ENCODE measurements at places on chromosomes 5 and 9.

DNA sequence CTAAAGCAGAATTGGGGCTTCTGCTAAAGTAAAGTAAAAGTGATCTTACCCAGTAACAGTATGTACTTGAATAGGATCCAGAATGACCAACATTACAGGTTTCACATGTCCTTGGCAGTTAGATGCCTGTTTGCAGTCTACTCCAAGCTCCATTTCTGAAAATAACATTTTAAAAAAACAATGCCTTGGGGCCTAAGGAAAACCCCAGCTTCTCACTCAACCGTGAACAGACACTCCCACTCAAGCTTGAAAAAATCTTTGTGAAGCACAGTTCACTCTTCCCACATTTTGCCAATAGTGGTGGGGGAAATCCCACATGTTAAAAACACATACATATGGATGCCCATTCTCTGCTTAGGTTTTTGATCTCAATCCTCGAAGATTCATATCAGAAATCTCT lies 304.1 kb downstream of the ARRDC3 start:
- no peak for DNase-seq

- DNase-seq, result peak; percentile 86
Measured at GRCh38 chr5:50711280-50711679, 44.8 kb downstream of the PARP8 start.

GRCh38 chr9:111975709-111976108 lies 79.1 kb downstream of the UGCG start:
- peak; percentile 10 for DNase-seq

DNA sequence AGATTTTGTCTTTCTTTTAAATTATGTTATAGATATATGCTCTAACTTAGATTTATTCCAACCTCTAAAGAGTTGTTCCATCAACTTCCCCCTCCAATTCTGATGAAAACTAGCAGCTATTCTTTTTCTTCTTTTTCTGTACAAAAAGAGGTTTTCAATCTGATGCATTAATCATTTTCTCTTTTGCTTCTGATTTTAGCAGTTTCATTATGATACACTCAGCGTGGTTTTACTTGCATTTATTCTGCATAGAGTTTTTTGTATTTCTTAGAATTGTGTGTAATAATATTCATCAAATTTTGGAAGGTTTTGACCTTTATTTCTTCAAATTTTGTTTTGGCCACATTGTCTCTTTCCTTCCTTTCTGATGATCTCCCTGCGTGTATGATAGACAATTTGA lies 968.1 kb upstream of the CDH18 start:
- no peak for DNase-seq

- DNase-seq, result peak; percentile 21
Measured at GRCh38 chr5:132020568-132021339, 9.3 kb upstream of the ACSL6 start.

GRCh38 chr5:150789943-150790611 lies 11.5 kb downstream of the SMIM3 start:
- peak; percentile 85 for DNase-seq

GRCh38 chr9:84751921-84752320 lies 82.4 kb downstream of the NTRK2 start:
- peak; percentile 45 for DNase-seq

- no peak for DNase-seq
Measured at GRCh38 chr9:133448487-133448972, 11.2 kb upstream of the CACFD1 start.

DNA sequence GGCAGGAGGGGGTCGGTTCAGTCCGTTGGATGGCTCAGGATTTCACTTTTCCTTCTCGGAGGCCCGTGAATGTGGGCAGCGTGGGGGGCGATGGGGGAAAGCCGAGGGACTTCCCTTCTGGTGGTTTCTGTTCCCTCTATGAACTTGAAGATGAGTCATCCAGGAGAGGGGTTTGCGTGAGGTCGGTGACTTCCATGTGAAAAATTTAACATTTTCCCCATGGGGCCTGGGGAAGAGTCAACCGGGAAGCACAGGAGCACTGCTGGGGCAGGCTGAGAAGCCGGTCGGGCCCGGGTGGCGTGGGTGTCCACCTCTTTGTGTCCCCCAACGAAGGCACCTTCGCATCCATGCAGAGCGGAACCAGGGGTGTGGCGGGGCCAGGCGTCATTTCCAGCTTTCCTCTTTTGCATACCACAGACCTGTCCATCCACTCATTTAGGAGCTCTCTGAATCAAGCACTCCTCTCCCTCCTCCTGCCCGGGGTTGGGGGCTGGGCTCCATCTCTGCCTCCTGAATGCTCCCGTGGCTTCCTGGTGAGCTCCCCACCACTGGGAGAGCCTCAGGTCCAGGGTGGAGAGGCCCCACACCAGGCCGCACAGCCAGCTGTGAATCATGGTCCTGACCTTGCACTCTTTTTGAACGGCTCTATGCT lies 68.4 kb downstream of the ANKRD33B start:
- DNase-seq, result peak; percentile 80

- DNase-seq, result no peak
Measured at GRCh38 chr5:130545291-130545690, 619.8 kb downstream of the HINT1 start.

GRCh38 chr9:133113163-133113948 lies 7.7 kb downstream of the RALGDS start:
- peak; percentile 43 for DNase-seq

DNA sequence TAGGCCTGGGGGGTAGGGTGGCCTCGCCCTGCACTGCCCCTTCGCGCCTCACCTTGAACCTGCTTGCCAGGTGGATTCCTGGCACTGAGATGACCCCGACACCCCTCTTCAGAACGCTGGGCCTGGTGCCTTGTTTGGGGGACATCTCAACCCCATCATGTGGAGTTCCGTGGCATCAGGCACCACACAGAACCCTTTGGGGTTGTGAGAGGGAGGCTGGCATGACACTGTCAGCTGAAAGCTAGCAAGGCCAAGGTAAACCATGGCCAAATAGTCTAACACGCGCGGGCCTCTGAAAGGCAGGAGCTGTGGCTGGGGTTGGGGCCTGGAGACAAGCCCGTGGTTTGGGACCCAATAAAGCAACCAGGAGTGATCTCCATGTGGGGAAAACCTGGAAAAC lies 163.2 kb downstream of the FSTL4 start:
- DNase-seq, result no peak

- DNase-seq, result no peak
Measured at GRCh38 chr9:16461137-16461840, 409.2 kb downstream of the BNC2 start.

All from activated CD4-positive, alpha-beta T cell treated with anti-CD3 and anti-CD28 coated beads, Interleukin-2, Interleukin-6, amounts not matched to agents 100 ng/mL and 50 ng/mL, durations not matched to agents 16 hours and 8 hours (primary cell).